ENCODE measurements at places on chromosomes 1 and 21.

GRCh38 chr21:15706696-15707095 is 23.1 kb upstream of the USP25 start:
- DNase-seq = no peak

GRCh38 chr1:33347650-33347992 is 26.7 kb upstream of the A3GALT2 start:
- no peak for DNase-seq

DNA sequence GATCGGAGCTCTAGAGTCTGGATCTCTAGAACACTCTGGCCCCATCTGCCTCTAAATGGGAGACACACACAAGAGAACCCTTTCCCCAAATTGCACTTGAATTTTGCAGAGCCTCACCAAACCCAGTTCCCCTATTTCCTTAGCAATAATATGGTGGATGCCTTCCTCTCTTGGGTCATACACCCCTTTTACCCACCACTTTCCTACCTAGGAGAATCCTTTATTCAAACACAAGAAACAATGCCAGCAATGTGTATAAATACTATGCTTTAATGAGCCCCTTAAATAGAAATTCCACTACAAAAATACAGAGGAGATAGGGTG is 760 bp upstream of the SF3B4 start:
- DNase-seq = no peak

GRCh38 chr1:237141502-237141901 is 99.5 kb downstream of the RYR2 start:
- DNase-seq = no peak

- no peak for DNase-seq
Observed at GRCh38 chr1:180785291-180785690, 127.4 kb upstream of the KIAA1614 start.

DNA sequence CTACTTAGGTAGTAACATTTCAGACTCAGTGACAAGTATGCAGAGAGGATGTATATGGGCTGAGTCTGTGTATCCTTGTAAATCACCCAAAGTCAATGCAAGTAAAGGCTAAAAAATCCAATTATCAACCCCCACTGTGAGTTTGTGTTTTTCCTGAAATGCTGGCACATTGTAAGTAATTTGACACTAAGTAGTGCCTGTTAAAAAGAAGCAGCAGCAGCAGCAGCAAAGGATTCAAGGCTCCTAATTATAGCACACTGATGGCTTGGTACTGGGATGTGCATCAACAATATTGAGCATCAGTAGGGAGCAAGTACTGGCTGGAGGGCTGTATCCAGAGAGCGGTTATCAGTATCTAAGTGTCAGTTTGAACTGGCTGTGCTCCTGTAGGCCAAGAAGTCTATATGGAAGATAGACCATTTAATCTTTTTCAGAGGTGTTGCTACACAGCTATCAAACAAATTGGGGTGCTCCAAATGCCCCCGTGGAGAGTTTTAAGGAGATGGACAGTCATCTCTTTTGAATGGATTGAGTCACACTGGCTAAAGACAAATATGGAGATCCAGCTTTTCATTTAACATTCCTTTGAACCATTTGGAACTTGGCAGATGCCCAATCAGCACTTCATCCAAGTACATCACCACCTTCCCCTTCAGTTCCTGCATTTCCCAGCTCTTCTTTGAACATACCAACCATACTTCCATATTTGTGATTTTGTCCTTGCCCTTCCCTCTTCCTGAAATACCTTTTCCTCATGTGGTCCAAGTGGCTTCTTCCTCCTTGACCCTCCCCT is 241.2 kb upstream of the ST6GALNAC5 start:
- no peak for DNase-seq

Data from right renal pelvis (tissue), 4 donors.